ENCODE measurements at places on chromosomes 2 and 18. TPM values are rescaled to one million over a fixed set of nuclear protein-coding genes. Genes with fewer than 3 reads are reported as not detected.

DNA sequence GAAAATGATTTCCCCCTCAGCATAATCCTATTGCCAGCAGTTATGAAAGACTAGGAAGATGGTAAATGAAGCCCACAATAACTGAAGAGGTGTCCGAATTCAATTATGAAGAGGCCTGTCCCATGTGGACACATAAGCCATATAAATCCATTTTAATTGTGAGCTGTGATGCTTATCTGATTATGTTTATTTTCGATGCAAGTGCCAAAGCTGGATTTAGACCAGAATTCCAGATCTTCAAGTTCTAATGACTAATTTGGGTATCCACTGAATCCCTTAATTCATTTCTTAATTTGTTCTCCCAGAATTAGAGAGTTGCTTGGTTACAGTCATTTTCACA lies 24.5 kb downstream of the SPATS2L start:
- DNase-seq, result no peak

GRCh38 chr2:219029829-219030165 lies 11.5 kb downstream of the CFAP65 start:
- DNase-seq, result peak; percentile 23

Gene CCDC74A
- 2.5 TPM for total RNA-seq

Gene MRO
- total RNA-seq, result 0.82 TPM

DNA sequence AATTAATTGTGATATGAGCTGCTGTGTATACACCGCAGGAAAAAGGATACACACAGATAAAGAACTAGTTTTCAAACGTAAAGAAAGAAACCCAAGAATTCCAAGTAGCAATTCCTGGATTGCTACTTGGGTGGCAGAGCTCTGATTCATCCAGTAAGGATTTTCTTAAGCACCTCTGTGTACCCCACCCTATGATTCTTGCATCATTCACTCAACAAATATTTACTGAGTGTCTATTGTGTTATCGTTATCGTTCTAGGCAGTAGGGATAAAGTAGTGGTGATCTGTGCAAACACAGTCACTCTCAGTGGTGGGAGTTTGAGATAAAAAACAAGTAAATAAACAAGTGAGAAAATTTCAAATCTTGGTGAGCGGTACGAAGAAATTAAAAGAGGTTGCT lies 4.9 kb upstream of the TMEM200C start:
- DNase-seq, result no peak

Gene SP140
- total RNA-seq, result 5.3 TPM

DNA sequence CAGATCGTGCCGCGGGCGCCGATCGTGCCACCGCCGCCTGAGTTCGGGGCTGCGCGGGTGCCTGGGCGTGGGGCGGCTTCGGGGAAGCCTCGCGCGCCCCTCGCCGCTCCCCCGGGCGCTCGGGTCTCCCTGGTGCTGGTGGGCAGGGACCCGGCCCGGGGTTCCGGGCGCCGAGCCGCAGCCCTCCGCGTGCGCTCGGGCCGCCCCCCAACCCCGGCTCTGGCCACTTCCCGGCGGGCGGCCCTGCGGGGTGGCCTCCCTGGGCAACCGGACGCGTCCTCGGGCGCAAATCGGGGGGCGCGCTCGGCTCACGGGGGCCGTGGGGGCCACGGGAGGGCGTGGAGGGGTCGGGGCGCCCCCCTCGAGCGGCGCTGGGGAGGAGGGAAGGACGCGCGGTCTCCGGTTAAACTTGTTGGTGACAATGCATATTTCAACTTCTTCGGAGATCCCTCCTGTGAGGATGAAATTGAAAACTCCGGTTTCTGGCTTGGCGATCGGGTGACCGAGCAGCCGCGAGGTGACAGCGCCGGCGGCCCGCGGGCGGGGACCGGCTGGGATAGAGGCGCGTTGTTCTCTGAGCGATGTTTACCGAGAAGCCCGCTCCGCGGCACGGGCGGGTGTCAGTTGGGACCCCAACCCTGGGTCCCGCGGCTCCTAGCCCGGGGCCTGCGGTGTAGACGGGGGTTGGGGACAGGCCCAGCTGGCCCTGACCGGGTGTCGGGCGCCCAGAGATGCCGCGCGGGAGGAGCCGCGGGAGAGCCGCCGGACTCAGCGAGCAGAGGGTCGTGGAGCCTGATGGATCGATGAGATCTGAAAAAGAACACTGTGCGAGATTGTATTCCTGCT lies 676 bp downstream of the SH3BP4 start:
- DNase-seq, result no peak

All from esophagus squamous epithelium (tissue), 5 donors.